Prostate gland (tissue), 2 donors: ENCODE measurements at places on chromosomes 4 and X. TPM values are rescaled to one million over a fixed set of nuclear protein-coding genes. Genes with fewer than 3 reads are reported as not detected.

ANXA10 gene
- not detected for total RNA-seq

GAGE2A gene
- total RNA-seq, result not detected

NDST3 gene
- total RNA-seq, result 0.05 TPM

ACE2 gene
- 0.14 TPM for total RNA-seq

ENPEP gene
- 1.8 TPM for total RNA-seq

PABPC1L2A gene
- total RNA-seq, result 5.6 TPM

F9 gene
- not detected for total RNA-seq

BEX5 gene
- total RNA-seq, result 3.2 TPM

TBC1D19 gene
- total RNA-seq, result 19.9 TPM

ANAPC4 gene
- total RNA-seq, result 20.7 TPM

NOX1 gene
- 0.14 TPM for total RNA-seq

CLDN22 gene
- total RNA-seq, result not detected

CENPVL2 gene
- total RNA-seq, result 3.0 TPM

HSD17B13 gene
- 1.7 TPM for total RNA-seq

USP26 gene
- 4.5 TPM for total RNA-seq

GAGE1 gene
- not detected for total RNA-seq

RBM46 gene
- total RNA-seq, result not detected

SSX1 gene
- total RNA-seq, result not detected

SLC49A3 gene
- total RNA-seq, result 2.6 TPM

TMEM164 gene
- total RNA-seq, result 445 TPM

ELK1 gene
- total RNA-seq, result 105 TPM
